Ecto neural progenitor cell (in vitro differentiated cells): ENCODE measurements at places on chromosomes 5 and 9.

DNA sequence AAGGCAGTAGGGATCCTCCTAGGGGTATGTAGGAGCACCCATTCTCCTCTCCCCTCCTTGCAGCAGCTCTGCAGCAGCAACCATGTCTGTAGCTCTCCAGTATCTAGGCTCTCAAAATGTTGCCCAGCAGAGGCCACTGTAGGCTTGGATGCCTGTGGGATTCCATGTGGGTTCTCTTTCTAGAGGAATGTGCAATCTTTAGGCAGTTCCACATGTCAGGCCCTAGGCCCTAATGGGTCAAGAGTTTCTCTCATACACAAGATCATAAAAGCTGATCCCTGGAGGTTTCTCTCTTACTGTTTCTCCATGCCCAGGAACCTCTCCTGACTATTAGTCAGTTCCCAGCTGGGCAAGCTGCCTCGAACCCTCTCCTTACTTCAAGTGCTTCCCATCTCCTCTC is 215.8 kb downstream of the FRMD3 start:
- DNase-seq = no peak

- DNase-seq = peak; percentile 40
Measured at GRCh38 chr5:157456301-157456700, 3.7 kb upstream of the NIPAL4 start.

- no peak for DNase-seq
Measured at GRCh38 chr5:175517824-175518450, 39.6 kb downstream of the SFXN1 start.

DNA sequence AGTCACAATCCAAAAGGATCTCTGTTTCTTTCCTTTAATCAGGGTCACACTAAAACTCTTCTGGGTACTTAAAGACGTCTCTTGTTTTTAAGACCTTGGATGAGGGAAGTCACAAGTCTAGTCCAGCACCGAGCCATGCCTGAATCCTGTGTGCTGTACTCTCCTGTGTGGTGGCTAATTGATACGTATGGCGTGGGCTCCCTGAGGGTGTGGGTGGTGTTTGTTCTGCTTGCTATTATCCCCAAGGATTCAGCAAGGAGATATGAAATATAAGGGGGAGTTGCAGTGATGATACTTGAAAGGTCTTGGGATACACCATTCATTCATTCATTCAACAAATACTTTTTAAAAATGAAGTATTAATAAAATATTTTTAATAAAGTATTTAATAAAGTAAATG is 128.3 kb downstream of the ARHGEF28 start:
- DNase-seq = no peak

- no peak for DNase-seq
Measured at GRCh38 chr5:71454913-71455312, 538 bp upstream of the BDP1 start.

GRCh38 chr9:126612326-126612812 is 1.4 kb upstream of the LMX1B start:
- DNase-seq = no peak

GRCh38 chr9:124510650-124511425 is 3.6 kb upstream of the NR5A1 start:
- no peak for DNase-seq

- DNase-seq = no peak
Measured at GRCh38 chr9:124137009-124137943, 120.5 kb upstream of the NEK6 start.

GRCh38 chr5:16482891-16483290 is 17.3 kb upstream of the ZNF622 start:
- no peak for DNase-seq

GRCh38 chr5:58708456-58708855 is 125.6 kb downstream of the RAB3C start:
- no peak for DNase-seq

DNA sequence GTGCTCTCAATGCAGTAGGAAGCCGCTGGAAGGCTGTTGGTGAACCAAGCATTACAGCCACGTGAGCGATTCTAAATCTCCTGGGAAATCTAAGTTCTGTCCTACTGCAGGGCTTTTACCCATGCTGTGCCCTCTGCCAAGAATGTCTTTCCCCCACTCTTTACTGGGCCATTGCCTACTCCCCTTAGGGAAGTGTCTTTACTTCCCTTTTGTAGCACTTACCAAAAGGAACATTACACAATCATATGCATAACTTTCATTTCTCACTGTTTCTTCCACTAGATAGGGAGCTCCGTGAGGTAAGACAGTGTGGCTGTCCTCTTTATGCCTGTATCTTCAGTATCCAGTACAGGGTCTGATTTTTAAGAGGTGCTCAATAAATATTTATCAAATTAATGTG is 241.7 kb upstream of the NR4A3 start:
- DNase-seq = no peak
